ENCODE measurements at places on chromosomes 3 and 15.
A peak's percentile ranks its signal among the peaks of the same experiment; 100 is the strongest.

DNA sequence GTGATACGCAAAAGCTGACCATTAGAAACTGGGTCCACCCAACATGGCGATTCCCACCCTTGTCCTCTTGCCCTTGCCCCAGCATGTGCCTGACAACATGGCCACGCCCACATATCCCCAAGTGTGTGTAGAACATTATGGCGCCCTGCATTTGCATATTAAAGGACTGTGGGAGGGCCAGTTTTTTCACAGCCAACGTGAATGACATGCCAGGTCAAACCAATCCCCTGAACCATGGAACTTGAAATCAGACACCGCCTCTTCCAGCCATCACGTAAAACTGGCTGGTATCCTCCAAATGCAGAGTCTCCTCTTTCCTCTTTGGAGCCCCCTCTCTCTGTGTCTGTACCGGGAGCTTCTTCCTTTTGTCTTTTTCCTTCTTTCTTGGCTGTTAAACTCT is 156.7 kb upstream of the EPHA6 start:
- DNase-seq: no peak

DNA sequence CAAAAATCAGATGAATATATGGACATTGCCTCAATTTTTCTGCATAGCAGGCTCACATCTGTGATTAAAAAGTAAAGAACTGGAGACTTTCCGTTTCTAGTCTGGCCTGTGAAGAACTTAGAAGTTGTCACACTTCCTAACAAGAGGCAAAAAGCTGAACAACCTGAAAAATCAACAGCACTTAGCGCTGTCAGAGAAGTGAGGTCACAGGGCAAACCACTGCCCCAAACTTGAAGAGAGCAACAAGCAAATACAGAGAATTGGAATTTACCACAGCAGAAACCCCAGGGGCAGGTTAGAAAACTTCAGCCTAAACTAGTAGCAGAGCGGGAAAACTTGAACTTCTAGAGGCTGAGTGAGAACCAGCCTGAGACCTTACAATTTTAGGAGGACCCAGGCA is 38.9 kb downstream of the CCDC54 start:
- DNase-seq: no peak

DNA sequence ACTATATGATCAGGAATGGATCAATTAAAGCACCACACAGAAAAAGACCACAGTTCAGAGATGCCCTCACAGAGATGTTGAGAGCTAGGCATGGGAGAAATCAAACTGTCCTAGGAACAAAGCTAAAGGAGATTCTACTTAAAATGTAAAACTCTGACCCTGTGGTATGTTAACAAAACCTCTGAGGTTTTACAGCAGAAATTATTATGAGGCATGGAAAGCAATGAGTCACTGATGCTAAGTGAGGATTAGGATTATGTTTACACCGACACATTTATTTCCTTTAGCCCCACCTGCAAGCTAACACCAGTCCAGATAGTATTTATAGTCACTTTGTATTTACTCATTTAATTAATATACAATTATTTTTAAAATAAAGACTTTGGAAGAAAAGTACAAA is 1242.2 kb downstream of the OTOL1 start:
- peak; percentile 3 for DNase-seq

- DNase-seq: no peak
Measured at GRCh38 chr3:141793476-141794260, 30.5 kb downstream of the GRK7 start.

- peak; percentile 73 for DNase-seq
Measured at GRCh38 chr3:47578691-47579632, at the start of gene CSPG5. CSPG5 (minus strand) TSS chr3:47578865; CDS start chr3:47578693, 172 bp downstream.

DNA sequence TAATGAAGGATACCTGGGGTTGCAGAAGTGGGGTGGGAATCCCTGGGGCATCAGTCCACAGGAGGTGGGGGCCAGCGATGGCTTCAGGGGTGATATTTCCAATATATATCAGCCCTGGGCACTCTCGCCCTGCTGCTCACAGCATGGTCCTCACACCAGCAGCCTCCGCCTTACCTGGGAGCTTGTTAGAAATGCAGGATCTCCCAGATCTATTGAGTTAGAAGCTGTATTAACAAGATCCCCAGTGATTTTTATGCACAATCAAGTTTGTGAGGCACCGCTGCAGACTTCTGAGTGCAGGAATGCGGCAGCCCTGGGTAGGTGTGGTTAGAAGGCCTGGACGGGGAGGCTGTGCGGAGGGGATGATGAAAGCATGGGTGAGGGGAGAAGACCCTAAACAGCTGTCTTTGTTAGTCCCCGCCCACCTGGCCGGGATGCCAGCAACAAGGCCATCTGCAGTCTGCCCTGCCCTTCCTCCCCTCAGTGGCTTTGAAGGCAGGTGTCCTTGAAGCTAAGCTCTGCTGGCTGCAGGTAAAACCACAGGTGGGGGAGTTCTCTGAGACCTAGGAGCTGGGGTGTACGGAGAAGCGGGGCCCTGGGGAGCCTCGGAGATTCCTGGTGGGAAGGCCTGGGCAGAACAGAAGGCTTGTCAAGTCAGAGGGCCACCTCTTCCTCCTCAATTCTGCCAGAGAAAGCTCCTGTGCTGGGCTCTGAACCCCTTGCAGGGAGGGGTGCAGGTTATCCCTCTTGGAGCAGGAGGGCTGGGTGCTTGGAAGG is 11.4 kb downstream of the FAM107A start:
- DNase-seq: no peak

- no peak for DNase-seq
Measured at GRCh38 chr3:14796403-14797077, 22.2 kb upstream of the FGD5 start.

- DNase-seq: no peak
Measured at GRCh38 chr3:65595222-65596028, 443.3 kb downstream of the MAGI1 start.

DNA sequence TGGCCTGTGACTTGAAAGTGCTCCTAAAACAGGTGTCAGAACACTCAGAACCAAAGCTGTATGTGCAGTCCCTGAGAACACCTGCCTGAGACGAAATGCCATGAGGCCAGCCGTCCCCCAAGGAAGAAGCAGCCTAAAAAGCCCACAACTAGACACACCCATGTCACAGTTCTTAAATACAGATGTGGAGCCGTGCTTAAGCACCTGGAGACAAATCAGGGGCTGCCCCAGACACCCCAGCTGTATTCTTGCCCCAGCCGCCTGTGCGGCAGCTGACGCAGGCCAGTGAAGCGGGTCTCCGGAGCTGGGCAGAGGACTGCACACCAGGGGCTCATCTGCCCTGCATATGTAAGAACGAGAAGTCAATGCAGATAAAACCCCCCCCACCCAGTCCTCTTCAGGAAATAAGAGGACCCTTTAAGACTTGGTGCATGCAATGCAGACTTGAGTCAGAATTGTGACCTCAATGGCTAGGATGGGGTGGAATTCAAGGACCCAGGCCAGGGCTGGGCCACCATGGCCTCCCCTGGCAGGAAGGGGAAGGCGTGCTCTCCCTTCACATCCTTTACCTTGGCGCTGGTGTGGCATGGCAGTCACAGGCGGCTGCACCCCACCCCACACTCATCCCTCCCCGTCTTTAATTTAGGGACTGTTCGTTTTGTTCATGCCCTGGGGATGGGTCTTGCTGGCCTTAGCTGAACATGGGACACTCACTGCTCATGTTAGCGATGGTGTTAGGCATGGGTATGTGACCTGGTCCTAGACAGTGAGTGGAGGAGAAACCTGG is 27.7 kb upstream of the PLXNA1 start:
- no peak for DNase-seq

GRCh38 chr15:77764095-77764494 is 131.4 kb upstream of the LINGO1 start:
- no peak for DNase-seq

DNA sequence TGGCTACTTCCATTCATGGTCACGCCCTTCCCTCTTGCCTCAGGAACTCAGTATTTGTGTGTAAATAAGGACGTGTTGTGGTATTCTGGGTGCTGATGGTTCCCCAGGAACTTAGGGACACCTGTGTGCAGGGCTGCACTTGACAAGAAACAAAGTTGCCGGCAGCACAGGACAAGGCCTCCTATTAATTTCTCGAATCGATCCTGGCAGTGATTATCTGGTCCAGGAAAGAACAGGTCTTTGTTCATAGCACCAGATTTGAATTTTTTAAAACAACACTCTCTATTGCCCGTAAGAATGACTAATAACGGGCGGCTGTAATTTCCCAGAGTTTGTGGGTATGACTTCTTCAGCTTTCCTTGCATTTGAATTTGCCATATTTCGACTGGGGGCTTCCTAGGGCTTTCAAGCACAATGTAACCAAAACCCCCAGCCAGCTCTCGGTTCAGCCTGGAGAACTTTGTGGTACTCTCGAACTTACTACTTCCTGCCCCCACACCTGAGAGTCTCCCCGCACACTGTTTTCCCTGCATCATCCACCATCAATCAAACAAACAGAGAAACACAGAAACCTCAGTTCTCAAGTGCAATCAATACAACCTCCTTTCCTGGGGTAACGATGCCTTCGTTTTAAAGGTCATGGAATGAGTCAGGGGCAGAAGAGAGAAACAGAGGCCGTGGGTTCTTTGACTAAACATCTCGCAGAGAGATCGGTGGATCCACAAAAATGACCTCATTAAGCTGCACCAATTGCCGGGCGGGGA is 241.7 kb upstream of the ICE2 start:
- DNase-seq: no peak

DNA sequence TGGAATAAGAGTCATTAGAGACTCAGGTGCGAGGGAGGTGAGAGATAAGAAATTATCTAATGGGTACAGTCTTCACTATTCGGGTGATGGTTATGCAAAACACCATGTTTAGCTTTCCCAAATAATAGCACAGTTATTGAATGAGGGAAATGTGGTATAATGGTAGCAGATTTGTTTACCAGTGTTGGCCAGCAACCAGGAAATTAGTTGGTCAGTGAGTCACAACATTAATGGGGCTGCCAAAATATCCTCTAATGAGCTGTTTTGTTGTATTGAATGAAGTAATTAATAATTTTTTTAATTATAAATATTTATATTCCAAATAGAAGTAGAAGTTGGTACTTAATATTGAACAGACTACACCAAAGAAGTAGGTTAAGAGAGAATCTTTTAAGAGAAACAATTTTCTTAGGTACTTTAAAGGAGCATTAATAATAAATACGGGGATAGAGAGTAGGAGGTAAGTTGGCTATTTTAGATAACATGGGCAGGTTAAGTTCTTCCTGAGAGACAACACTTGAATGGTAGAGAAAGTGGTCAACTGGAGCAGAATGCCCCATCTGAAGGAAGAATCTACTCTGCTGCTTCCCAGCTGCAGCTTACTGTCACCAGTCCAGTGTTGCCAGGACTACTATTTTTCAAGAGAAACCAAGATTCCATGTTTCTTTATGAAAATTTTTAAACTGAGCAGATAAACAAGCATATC is 218.8 kb downstream of the UBE2E2 start:
- no peak for DNase-seq

DNA sequence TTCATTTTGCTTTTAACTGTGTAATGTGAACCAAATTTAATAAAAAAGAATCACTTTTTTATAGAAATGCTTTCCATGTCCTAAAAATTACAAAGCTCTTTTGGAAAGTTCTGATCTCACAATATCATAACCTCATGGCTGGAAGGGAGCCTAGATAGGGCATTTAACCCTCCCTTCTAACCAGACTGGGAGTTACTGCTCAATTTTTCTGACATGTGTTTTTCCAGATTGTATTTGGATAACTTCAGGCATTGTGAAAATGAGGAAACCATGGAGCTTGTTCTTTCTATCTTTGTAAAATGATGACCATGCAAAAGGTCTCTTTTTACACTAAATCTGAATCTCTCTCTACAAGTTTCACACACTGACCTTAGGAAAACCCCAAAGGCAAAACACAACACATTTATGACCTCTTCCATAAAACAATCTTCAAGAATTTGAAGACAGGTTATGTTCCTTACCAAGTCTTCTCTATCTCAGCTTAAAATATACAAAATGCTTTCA is 508.8 kb downstream of the DIPK2A start:
- DNase-seq: no peak

DNA sequence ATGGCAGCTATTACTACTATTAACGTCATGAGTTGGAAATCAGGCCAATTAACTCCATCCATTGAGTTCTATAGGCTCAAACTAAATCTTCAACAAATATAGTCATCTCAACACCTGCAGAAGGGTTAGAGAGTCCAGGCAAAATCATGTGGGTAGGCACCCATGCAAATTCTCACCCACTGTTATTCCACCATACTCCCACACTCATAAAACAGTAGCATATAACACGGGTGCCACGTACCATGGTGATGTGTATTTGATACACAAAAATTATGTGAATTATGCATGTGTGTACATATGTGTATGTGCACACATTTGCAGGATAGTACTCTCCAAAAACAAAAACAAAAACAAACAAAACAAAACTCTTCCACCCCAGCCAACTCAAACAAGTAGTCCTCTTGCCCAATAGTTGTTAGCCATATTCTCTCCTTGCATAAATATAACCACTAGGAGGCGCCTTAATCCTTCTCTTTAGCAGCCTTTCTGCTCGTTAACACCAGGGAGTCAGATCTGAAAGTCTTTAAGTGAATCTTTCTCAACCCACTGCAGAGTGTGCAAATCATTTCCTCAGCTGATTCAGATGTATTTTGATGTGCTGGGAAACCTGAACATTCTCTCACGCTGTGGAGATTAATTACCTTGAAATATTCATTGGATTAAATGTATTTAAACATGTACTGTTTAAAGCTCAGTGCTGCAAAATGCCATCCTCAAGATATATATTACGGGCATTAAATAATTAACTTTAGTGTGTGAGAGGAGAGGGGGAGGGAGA is 38.0 kb upstream of the COPB2 start:
- DNase-seq: peak; percentile 82

DNA sequence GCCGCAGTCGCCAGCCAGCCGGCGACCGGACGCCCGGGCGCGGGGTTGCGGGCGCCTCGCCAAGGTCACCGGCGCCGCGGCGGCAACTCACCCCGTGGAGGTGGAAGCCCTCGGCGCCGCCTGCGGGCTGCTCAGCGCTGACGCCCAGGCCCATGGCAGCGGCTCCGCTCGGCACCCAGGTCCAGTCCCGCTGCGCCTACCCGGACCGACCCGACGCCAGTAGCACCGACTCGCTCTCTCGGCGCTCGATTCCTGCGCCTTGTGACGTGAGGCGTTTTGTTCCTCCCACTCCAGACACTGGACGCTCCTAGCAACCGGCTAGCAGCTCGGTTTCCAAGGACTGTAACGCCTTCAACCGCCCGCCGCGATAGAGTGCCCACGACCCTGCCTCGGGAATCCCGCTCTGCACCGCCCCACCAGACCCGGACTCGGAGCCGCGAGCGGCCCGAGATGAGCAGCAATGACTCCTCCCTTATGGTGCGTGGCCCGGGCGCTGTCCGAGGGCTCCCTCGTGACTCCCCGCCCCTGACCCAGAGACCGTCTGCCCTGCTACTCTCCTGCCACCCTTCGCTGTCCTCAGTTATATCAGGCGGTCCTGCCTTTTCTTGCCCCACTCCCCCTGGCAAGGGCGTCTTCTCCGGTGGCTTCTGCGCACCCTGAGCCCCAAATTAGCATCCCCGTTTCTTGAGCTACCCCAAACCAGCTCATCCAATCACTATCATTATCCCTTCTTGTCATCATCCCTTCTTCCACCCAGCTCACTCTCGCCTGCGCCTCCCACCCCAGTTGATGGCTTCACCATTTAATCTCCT is at the start of the genes GORASP1 and TTC21A:
Gene GORASP1, minus strand, starts transcription at position 240 of the 812 bp plus-strand sequence. Its CDS starts 86 bp downstream, at position 154.
Gene TTC21A, plus strand, starts transcription at position 293 of the 812 bp plus-strand sequence. Its CDS starts 158 bp downstream, at position 451.
- DNase-seq: peak; percentile 96

All from GM03348 (cell line).